ENCODE measurements at places on chromosomes 6 and 20.
A peak's percentile ranks its signal among the peaks of the same experiment; 100 is the strongest.

DNA sequence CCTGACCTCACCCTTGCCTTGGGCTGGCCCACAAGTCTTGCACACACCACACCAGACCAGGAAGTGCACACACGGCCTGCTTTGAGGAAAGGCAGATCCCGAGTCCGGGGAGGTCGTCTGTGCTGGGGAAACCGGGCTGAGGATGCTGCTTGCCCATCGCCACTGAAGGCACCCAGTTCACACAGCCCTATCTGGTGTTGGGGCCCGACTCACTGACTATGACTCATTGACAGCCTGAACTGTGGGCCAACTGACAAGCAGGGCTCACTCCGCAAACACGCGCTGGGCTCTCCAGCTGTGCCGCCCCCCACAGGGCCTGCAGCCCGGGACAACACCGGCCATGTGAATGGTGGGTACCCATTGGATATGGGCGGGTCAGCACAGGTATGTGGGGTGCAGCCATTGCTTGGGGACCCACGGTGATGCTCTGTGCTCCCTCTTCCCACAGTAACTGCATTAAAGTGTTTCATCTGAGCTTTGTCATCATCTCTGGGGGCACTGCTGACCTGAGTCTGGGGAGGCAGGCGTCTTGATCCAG lies 1.6 kb downstream of the SAMD10 start:
- DNase-seq, result no peak

DNA sequence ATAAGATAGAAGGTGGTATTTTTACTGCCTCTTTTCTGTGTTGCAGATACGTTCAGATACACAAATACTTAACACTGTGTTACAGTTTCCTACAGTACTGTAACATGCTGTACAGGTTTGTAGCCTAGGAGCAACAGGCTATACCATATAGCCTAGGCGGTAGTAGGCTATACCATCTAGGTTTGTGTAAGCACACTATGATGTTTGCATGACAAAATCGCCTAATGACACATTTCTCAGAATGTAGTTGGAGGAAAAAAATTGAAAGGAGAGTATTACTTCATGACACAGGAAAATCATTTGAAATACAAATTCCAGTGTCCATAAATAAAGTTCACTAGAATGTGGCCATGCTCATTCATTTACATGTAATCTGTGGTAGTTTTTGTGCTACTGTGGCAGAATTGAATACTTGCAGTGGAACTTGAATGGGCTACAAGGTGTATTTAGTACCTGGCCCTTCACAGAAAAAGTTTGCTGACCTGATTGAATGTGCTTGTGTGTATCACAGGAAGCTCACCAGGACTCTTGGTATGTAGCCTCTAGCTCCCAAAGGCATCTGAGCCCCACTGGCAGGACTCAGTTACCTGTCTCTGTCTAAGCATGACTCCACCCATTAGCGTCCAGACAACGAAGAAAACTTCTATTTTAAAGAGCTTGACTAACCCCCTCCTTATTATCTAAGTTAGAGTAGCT lies 18.8 kb downstream of the TOP1 start:
- DNase-seq, result no peak

GRCh38 chr6:14130435-14131075 lies 13.0 kb downstream of the CD83 start:
- no peak for DNase-seq

DNA sequence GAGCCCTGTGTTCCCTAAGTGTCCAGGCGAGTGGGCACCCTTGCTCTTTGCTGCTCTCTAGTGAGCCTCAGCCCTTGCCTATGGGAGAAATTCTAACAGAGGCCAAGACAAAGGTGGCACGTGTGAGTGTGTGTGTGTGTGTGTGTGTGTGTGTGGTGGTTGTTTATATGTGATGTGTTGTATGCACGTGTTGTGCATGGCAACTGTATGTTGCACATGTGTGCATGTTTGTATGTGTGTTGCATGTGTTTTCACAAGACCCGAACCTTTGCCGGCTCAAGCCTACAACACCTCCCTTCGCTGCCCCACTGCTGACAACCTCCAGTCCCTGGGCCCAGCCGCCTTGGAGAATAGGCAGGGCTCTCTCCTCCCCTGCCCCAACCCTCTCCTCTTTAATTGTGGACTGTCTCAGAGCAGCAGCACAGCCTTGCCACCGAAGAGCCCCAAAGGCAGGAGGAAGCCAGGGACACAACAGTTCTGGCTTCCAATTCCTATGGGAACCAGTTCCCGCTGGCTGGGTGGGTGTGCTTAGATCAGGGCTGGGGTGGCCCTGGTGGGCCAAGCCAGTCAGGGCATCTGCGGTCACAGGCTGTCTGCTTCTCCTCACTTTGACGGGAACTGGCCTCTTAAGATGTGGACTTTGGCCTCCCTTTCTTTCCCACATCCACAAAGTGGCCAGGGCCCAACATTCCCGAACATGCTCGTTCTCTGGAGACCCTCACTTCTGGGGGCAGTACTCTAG lies 2.7 kb downstream of the KCNK16 start:
- DNase-seq, result no peak

- DNase-seq, result no peak
Measured at GRCh38 chr20:13492001-13492481, 146.7 kb downstream of the TASP1 start.

GRCh38 chr6:75176076-75176582 lies 29.7 kb downstream of the COL12A1 start:
- no peak for DNase-seq

GRCh38 chr6:40500227-40500626 lies 86.9 kb downstream of the LRFN2 start:
- DNase-seq, result no peak

DNA sequence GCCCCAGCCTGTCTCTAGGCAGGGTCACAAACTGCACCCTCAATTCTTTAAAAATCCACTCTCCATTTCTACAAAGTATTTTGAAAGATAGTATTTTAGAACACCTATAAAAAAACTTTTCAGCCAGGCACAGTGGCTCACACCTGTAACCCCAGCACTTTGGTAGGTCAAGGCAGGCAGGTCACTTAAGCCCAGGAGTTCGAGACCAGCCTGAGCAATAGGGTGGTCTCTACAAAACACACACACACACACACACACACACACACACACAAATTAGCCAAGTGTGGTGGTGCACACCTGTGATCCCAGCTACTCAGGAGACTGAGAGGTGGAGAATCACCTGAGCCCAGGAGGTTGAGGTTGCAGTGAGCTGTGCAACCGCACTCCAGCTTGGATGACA lies 30.2 kb downstream of the SLC23A2 start:
- DNase-seq, result no peak

GRCh38 chr20:35014537-35014936 lies 58.9 kb downstream of the MYH7B start:
- DNase-seq, result no peak

GRCh38 chr20:13650474-13650873 lies 11.7 kb upstream of the TASP1 start:
- no peak for DNase-seq

DNA sequence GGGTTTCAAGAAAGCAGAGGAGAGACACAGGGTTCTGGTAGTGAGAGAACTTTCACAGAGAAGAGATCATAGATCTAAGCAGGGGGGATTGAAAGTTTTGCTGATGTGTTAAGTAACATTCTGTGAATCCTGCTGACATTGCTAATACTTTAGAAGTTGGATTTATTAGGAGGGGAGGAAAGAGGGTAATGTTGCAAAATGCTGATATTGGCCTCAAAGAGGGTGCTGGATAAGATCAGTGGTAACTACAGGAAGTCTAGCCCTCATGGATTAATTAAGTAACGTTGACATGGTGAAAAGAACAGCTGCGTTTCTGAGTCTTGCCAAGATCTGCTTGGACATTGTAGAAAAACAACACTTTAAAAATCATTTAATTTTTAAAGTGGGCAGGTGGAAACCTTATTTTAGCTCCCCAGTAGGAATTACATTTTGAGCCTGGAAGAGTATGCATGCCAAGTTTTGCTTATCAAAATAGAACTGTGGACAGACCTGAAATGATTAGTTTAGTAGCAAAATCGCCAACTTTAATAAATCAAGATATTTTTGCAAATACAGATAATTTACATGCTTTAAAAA lies 606.0 kb upstream of the HTR1E start:
- DNase-seq, result no peak

DNA sequence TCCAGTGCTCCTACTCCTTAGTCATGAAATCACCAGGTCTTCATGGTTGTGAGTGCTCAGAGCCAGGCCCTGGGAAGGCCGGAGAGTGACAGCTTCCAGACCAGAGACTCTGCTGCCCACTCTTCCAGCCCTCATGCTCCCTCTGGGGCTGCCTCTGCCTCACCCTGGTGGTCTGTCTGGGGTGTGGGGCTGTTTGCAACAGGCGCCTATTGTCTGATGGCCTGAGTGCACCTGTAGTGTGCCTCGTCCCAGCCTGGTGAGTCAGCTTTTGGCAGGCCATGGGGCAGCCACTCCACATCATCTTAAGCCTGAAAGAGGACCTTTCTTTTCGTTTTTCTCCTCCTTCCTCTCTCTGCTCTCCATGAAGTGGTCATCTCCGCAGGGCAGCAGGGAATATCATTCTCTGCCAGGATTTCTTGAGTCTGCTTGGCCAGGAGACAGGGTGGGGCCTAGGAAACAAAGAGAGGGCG lies 173.8 kb downstream of the VEGFA start:
- no peak for DNase-seq

DNA sequence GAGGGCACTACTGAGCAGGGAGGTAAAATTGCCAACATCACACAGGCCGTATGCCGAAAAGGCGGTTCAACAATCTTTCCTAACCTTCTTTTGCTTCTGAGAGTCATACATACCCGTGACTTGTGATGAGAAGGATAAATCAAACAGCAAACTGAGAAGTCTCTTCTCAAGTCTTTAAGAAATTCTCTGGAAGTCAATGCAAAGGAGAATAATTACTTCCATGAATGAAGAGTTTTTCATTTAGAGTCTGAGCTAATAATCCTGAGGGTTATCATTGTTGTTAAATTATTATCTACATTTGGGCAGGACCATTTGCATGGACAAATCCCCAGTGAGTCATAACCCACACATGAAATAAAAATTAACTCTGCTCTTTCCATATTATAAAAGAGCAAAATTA lies 22.4 kb upstream of the ILRUN start:
- DNase-seq, result no peak

DNA sequence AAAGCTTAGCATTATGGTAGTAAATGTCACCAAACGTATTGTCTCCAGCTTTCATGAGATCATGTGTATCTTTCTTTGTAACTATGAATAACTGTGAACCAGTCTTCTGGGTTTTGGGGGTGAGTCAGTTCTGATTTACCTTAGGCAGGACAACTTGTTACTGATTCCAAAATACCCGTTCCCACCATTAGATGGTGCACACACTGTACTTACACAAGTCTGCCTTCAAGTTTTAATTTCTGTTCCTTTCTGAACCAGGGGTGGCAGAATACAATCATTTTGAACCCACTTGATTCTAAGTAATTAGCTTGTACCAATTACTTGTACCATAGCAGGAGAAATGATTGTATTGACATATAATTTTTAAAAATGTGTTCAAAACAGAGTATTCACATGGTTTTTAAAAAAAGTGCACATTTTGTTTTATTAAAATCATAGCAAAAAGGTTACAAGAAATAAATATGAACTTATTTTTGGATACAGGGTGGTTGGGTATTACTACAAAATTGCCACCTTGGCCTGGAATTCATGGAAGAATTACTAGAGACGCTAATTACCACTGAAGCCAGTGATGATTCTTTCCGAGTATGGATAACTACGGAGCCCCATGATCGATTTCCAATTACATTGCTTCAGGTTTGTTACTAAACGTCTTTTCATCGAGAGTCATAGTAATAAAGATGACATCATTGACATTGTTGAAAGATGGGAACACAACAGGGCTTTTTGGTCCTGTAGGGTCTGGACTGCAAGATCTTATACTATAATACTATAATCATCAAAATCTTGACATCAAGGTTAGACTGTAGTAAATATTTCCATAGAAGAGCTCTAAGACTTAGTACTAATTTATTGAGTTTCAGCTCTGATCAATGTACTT lies 75.2 kb upstream of the GLP1R start:
- DNase-seq, result no peak

DNA sequence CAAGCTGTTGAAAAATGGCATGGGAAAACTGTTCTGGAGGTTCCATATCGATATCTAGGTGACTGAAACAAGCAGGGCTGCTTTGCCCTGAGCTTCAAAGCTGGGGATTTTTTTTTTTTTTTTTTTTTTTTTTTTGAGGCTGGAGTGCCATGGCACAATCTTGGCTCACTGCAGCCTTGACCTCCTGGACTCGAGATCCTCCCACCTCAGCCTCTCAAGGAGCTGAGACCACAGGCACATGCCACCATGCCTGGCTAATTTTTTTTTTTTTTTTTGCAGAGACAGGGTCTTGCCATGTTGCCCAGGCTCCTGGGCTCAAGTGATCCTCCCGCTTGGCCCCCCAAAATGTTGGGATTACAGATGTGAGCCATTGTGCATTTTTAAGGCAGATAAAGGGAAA lies 11.0 kb downstream of the ERGIC3 start:
- DNase-seq, result no peak

DNA sequence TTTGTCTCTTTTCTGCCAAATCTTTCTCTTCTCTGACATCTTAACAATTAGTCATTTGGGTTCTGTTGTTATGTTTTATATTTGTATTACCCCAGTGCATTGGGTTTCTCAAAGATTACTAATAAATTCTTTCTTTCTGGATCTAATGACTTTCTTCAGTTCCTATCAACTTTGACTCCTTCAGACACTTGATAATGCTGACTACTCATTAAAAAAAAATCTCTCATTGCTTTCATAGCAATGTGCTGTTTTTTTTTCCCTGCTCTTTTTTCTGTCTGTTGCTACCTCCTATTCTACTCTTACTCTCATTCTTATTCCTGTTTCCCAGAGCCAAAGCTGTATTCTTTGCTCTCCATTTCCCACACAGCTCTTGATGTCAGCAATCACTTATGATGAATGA lies 81.3 kb upstream of the MAP3K7 start:
- no peak for DNase-seq

- DNase-seq, result peak; percentile 7
Measured at GRCh38 chr6:168884646-168885086, 369.0 kb downstream of the THBS2 start.

Data from NCI-H2171 (cell line).